Left colon (tissue), 2 donors: ENCODE measurements at places on chromosomes 2 and 18. TPM values are rescaled to one million over a fixed set of nuclear protein-coding genes. Genes with fewer than 3 reads are reported as not detected.
A peak's percentile ranks its signal among the peaks of the same experiment; 100 is the strongest.

DNA sequence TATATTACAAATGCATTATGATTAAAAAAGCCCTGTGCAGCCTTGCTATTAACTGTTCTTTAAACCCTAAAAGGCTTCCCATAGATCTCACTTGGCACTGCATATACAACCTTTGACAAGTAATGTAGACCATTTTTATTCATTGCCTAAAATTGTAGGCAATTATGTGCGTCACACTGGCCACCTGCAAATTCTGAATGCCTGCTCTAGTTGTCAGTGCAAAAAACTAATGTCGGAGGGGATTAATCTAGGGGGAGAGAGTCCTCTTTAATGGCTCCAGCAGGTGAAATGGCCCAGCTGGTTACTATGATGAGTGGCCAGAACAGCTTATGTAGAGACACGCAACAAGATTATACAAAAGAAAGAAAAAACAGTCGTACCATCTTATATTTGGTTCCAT lies 123.2 kb downstream of the OLA1 start:
- DNase-seq = no peak

DNA sequence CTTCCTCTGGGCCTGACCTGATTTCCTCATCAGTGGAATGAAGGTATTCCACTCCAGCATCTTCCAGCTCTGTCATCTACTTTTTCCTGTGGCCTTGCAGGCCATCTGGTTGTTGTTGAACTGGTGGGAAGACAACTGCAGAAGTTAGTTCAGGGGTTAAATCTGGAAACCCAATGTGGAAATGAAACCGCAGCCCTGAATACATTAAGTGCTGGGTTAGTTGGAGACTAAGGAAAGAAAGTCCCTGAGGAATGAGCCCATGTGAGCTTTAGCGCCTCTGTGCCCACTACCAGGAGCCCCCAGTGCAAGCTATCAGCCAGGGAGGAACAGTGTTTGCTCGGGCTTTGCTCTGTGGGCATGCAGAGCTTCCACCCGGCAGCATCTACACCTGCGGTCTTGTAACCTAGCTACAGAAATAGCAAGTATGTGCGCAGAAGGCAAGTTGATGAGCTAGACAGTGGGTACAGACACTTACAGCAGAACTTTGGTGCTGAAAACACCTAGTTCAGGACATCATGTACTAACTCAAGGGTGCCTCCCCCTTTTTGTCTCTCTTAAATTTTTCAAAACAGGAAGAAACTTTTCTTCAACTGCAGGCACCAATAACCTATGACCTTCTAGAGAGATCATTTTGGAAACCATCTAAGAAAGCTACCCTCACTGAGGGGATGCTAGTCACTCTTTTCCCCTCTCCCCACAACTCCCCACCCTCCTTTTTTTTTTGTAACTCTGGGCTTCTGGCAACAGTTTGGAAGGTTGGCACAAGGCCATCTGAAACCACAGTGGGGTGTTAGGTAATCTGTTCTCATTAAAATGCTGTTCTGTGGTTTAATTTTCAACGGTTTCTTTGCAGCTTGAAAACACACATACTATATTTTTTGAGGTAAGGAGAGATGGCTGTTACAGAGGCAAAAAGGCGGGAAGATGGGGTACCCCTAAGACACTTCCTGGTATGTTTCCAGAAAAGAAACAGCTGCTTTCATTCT lies 18.3 kb upstream of the CXCR4 start:
- peak; percentile 37 for DNase-seq

Gene ITGAV
- 39.6 TPM for total RNA-seq

DNA sequence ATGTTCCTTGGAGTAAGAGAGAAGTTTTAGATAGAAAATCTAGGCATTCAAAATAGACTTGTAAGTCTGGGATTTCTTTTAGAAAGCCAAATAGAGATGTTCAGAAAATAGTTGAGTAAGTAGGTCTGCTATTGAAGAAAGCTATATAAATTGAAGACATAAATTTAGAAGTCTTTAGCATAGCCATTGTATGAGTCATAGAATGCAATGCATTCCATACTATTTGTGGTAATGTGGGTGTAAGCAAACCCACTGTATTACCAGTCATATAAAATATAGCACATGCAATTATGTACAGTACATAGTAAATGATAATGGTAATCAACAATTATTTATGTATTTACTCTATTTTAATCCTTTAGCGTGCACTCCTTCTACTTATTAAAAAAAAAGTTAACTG lies 14.1 kb downstream of the MC4R start:
- DNase-seq = no peak

GRCh38 chr2:51084750-51085149 lies 52.8 kb upstream of the NRXN1 start:
- DNase-seq = no peak

DNA sequence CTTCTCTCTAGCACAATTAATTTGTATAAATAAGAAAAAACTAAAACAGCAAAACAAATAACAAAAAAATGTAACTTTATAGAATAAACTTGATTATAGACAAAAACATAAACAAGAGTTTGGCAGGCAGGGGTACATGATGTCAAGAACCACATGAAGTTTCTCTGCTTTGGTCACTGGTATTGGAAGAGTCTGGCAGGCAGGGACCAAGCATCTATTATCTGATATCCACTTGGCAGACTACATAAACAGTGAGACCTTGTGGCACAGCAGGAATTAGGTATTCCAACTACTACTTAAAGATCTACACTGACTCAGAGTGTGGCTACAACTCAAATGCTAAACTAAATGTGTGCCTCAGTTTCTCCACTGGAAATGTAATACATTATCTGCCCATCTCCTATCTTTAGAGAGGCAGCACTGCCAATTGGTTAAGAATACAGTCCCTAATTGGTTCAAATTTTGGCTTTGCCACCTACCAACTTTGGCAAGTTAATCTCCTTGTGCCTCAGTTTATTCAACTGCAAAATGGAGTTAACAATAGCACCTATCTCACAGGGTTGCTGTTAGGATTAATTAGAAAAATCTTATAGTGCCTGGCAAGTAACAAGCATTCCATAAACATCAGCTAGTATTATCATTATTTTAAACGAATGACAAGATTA lies 2.7 kb downstream of the MAP4K3 start:
- no peak for DNase-seq
